Activated T-helper 9 cell treated with anti-CD3 and anti-CD28 coated beads, Interleukin-2, amount 50 U/mL, for 16 hours (primary cell): ENCODE measurements at places on chromosomes 7 and 10.

DNA sequence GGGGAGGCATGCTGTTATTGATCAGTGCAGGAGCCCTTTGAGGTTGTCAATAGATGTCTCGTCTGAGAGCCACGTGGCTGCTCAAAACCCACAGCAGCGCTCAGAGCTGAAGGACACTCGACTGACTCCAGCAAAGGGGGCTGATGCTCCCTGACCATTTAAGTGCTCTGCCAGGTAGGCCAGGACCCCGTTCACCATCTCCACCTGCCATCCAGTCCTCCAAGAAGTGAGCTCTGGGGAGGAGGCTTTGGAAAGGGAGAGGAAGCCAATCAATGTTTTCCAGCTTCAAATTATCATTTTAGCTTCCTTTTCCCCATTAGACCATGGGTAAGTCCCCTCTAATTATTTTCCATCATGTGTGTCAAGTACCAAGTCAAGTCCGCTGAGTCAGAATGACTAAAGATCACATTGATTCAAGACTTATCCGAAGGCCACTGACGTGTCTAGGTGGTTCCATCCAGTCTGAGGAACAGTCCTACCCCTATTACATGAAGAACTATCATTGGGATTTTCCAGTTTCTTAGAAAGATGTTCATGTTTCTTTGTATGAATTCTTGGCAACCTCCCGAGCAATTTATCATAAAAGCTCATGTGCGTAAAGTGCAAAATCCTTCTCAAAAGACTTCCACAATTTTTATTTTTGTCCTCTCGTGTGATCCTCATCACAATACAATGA, 302.6 kb upstream of the LYZL1 start:
- no peak for DNase-seq

DNA sequence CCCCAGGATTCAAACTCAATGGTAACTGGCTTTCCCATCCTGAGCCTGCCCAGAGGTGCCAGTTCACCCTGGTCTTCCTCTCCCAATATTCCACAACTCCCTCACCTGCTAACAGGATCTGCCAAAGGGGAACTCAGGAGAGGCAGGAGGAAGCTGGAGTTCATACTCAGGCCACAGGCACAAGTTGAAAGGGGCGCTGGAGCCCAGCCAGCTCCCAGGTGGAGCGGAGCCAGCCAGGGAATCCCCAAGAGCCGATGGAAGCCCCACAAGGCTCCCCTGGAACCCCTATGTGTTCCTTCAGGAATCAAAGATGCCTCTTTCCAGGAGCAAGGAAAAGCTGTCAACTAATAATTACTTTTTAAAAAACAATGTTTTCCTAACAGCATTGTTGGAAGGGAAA, 63.5 kb downstream of the SH3PXD2A start:
- DNase-seq = no peak

- no peak for DNase-seq
Measured at GRCh38 chr7:42770114-42770513, 141.8 kb downstream of the C7orf25 start.

GRCh38 chr10:109696981-109697775, 226.1 kb downstream of the XPNPEP1 start:
- no peak for DNase-seq

- peak; percentile 81 for DNase-seq
Measured at GRCh38 chr10:93702210-93703001, at the start of gene FRA10AC1. FRA10AC1 (minus strand) TSS chr10:93702592; CDS start chr10:93700106, 2,486 bp downstream.

- DNase-seq = no peak
Measured at GRCh38 chr10:972763-973162, 15.5 kb upstream of the GTPBP4 start.

DNA sequence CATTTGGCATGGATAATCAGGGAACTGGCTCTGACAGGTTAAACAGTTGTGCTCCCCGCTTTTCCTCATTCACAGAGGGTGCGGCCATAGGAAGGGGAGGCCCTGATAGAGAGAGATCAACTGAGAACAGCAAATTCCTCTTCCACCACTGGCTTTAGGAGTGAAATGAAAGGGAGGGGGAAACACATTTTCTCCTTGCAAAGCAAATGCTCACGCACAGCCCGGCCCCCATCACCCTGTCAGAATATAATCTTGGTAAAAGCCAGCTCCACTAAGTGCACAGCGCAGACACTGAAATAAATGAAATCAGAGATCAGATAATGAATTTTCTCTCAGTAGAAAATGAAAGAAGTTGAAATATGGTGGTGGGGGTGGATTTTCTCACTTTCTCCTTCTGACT, 187.2 kb downstream of the GLI3 start:
- no peak for DNase-seq

DNA sequence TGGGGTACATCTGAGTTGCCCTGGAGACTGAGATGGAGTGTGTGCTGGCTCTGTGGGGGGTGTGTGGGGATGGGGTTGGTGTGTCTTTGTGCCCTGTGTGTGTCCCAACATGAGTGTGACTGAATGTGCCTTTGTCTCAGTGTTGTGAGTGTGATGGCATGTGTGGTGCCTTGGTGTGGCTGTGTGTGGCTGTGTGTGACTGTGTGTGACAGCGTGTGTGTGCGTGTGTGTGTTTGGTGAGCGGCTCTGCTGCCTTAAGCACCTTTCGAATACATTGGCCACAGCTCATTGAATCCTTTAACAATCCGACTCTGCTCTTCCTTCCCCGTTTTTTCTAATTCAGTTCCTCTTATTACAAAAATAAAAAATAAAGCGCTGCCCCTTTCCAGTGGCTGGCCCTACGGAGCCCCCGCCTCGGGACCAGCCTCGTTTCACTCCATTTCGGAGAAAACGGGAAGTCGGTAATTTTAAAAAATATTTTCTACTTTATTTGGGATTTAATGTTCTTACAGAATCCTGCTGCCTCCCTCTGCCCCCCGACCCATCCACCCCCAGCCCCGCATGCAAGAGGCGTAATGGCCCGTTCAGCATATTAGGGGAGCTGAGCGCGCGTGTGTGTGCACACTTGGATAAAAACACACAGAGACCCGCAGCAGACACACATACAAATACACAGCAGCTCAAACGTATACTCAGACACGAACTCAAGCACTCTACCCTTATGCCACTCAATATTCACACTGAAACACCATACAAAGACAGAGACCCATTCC, 35.5 kb downstream of the HIF1AN start:
- DNase-seq = no peak

- DNase-seq = no peak
Measured at GRCh38 chr10:87927091-87927490, 63.7 kb downstream of the PTEN start.

DNA sequence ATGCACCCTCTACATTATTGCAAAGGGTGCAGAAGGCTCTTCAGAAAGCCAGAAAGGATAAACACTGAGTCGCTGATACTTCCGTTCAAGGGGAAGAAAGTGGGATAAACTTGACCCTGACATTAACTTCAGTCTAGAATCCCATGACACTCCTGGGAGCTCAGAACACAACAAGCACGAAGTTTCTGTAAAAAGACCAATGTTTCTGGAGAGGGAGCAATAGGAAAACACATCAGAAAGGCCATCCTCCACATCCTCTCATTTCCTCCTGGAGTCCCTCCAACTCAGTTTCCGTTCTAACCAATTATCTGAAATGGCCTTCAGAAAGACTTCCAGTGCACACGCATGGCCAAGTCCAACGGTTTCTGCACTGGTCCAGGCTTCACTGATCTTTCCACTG, 113.5 kb downstream of the SORBS1 start:
- DNase-seq = no peak

DNA sequence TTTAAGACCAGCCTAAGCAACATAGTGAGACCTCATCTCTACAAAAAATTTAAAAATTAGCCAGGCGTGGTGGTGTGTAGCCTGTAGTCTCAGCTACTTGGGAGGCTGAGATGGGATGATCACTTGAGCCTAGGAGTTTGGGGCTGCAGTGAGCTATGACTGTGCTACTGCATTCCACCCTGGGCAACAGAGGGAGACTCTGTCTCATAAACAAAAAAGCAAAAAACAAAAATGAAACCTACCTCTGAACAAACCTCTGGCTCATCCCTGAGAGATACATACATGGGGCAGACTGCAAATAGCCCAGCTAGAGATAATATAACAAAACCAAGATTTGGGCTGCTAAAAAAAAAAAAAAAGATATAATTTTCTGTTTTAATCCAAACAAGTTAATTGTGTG, 19.5 kb downstream of the C10orf67 start:
- no peak for DNase-seq

GRCh38 chr10:100652406-100653135, 92.8 kb upstream of the PAX2 start:
- no peak for DNase-seq

- no peak for DNase-seq
Measured at GRCh38 chr10:118115701-118116100, 69.0 kb upstream of the RAB11FIP2 start.

DNA sequence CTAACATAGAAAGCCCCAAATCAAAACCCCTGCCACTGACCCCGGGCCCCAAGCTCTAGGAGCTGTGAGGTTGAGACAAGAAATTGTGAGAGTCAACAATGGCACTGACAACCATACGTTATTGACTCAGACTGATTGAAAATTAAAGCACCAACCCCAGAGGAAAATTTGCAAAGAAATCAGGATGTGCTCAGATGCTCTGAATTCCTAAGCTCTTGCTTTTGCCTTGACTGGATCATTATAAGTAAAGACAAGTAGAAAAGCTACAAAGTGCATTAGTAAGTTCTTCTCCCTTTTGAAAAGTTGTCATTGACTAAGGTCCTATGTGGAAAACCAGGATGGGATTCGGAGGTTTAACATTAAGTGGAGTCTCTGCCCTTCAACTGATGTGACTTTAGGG, 130.2 kb downstream of the SAMD9 start:
- no peak for DNase-seq

- DNase-seq = no peak
Measured at GRCh38 chr10:88598055-88598454, 11.5 kb downstream of the LIPJ start.

DNA sequence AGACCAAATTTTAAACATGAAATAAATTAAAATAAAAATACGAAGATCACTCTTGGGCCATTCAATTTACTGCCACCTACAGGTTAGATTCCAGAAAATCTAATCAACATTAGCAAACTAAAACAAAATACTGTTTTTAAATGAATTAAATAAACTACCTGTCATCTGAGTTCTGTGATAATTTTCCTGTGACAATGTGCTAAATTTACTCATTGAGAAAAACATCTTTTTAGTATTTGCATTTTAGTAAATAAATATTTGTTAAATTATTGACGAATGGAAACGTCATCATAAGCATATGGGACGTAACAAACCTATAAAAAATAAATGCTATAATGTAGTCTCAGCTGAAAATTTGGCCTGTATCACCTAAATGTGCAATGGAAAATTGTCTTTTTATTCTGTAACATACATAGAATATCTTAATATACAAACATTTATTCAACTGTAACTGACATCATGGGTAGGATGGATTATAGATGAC, 72.1 kb downstream of the ITGB8 start:
- DNase-seq = no peak
